NCI-H1694 (cell line): ENCODE measurements at places on chromosomes 2 and 18.

- DNase-seq, result no peak
Measured at GRCh38 chr2:95271381-95271971, 2.8 kb upstream of the PROM2 start.

DNA sequence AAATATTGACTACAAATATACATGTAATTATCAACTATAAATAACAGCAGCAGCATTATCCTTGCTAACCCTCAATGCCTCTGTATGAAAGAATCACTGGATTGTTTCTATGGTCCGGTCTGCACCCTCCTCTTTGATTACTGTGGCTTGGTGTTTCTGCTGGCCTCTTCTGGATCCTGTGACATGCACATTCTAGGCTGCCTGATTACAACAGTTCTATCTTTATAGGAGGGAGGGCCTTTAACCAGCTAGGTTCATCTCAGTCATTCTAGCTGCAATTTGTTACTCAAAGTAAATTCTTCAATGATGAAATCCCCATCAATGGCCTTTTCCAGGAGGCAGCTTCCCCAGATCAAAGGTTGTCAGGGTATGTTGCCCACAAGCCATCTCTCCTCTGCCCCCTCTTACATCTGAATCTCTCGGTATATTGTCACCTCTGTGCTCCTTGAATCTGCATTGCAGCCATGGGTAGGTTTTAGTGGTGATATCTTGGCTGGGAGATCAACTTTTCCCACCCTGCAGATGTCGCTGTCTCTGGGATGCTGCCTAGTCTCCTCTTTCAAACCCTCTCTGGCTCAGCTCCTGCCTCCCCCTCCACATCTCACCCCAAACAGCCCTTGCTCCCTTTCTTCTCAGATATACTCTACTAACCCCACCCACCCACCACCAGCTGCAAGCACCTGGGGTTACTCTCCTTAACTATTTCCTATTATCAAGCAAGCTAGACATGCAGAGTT, 106.2 kb upstream of the BZW1 start:
- no peak for DNase-seq

DNA sequence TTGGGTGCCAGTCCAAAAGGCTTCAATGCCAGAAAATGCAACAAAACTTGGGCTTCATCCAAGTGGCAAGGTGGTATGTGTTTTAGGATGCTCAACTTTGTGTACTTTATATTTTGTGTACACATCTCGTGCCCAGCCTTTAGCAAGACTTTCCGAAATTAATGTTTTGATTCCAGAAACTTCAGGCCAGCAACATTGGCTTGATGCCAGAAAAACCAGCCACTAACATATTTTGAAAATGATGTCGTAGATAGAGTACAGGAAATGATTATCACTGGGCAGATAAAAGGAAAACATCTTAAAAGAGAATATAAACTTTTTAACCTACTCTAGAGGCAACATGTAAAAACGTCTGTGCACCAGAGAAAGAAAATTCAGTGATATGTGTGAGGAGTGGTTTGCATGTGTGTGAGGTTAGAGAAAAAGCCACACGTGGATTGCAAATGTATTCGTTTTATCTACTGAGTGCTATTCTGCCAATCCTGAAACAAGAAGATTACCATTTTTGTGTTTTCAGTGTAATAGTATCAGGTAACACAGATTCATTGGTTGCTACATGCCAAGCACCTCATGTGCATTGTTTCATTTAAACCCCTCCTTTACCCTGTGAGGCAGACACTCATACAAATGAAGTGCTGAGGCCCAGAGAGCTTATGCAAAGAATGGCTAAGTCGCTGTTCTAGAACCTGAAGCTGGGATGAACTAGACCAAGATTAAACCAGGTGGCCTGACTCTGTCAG, 264.8 kb downstream of the C1D start:
- DNase-seq, result no peak

DNA sequence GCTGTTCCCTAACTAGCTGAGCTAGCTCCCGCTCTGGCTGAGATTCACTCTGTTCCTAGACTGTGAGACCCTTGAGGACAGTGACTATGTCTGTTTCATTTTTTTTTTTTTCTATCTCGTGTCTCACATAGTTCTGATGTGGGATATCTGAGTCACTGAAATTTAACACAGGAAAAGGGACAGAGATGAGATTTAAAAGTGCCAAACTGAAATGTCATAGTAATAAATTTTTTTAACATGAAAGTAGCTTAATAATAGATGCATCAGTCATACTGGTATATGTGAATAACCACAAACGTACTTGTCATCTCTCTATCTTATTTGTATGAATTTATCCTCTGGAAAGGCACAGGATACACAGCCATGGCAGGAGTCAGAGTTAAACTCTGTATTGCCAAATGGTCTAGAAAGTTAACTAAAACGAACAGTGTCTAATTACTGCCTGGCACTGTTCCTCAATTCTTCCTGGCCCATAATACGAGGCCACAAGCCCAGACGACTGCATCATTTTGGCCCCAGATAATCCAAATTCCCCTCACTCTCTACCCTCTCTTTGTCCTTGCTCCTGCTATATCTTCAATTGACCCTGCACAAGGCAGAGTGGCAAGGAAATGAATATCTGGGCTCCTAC, 87.5 kb downstream of the SATB2 start:
- DNase-seq, result no peak

DNA sequence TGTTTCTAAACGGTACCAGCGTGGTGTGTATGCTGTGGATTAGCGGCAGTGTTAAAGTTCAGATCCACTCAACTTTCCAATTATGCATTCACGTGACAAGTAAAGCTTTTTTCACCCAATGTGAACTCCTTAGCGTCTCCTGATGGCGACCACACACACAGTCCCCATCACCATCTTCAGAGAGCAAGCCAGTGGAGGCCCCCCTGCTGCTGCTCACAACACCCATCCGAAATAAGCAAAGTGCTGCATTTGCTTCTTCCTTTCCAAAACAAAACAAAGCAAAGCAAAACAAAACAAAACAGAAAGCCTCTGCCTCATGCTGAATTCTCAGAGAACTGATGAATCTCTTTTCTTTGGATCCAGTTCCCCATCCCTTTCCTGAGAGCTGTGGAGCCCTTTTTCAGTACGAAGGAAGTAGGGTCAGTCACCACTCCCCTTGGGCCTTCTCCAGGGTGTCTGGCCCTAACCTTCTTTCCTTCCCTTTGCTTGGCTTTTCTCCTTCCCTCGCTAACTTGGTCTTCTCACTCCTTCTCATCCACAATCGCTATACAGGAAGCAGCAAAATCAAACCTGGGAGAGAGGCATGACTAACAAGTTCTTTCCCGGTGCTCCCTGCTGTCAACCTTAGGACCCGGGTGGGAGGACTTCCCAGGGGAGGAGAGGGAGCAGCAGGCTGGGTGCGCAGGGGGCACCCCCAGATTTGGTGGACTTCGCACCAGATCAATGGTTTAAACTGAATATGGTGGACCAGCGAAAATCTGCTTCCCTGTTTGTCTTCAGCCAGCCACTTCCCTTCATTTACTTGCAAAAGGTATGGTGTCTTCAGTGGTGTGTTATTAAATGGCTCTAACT, 56.0 kb downstream of the NRP2 start:
- DNase-seq, result no peak

DNA sequence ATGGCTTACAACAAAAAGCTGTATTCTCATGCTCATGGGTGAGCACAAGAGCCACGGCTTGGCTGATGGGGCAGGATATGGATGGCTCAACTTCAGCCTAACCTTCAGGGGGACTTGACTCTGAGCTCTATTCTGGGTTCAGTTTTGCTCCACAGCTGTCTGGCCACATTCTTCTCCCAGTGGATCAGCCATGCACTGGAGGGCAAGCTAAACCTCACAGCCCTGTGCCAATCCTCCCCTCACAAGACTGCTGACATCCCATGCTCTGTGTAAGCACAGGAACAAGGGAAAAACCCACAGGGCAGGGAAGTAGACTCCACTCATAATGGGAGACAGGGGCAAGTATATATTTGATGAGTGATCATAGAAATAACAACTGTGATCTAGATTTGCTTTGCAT, 35.6 kb downstream of the COPS8 start:
- DNase-seq, result no peak

GRCh38 chr18:55370936-55371335, 217.1 kb downstream of the TCF4 start:
- DNase-seq, result no peak

DNA sequence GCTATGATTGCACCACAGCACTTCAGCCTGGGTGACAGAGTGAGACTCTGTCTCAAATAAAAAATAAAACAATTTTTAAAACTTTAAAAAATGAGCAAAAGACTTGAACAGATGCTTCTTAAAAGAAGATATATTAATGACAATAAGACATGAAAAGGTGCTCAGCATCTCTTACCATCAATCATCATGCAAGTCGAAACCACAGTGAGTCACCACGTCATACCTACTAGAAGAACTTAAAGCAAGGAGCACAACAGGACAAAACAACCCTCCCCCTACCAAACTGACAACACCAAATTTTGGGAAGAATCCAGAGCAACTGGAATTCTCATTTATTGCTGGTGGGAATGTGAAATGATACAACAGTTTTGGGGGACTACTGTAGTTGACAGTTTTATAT, 251.6 kb downstream of the BCL2 start:
- DNase-seq, result no peak
